HFFc6 (cell line): ENCODE measurements at places on chromosomes 1 and 21. TPM values are rescaled to one million over a fixed set of nuclear protein-coding genes. Genes with fewer than 3 reads are reported as not detected.

NDUFV3 gene
- 55.4 to 67.1 TPM (median 61.4 TPM) in 3 replicates for total RNA-seq

- H3K36me3 ChIP-seq = peaks cover 4% of the 10 kb centered on the region; the same call in 1 of the 2 replicates
- DNase-seq = no peak
- H3K27ac ChIP-seq = no peak overlapping the region
- peaks cover 5% of the 10 kb centered on the region for H3K27me3 ChIP-seq
Measured at GRCh38 chr1:204134103-204134502, 17.7 kb downstream of the ETNK2 start.

PPM1J gene
- total RNA-seq = 1.4 to 1.5 TPM (median 1.4 TPM) in 3 replicates

KRTAP19-1 gene
- not detected in 3 replicates for total RNA-seq

C21orf58 gene
- total RNA-seq = 3.7 to 7.4 TPM (median 7.1 TPM) in 3 replicates

TIPRL gene
- total RNA-seq = 38.8 to 45.1 TPM (median 43.1 TPM) in 3 replicates

HDGF gene
- 246 to 317 TPM (median 285 TPM) in 3 replicates for total RNA-seq

SH3BGR gene
- 1.2 to 2.2 TPM (median 2.1 TPM) in 3 replicates for total RNA-seq

GRCh38 chr1:63623952-63624351, 30.7 kb downstream of the PGM1 start:
- H3K27ac ChIP-seq = no peak overlapping the region
- peaks cover 27% of the 10 kb centered on the region for H3K4me1 ChIP-seq
- DNase-seq = no peak
- no peaks in the 10 kb centered on the region for H3K27me3 ChIP-seq

DNA sequence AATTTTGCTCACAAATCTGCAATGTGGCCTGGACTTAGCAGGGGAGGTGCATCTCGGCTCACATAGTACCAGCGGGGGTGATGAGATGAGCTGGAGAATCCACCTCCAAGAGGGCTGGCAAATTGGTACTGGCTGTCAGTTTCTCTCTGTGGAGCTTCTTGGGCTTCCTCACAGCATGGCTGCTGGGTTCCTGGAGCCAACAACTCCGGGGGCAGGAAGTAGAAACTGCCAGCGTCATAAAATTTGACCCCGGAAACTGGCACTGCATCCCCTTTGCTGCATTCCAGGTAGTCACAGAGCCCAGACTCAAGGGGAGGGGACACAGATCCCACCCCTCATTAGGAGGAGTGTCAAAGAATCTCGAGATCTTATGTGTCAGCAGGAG, 17.0 kb upstream of the TNFRSF1B start:
- DNase-seq = no peak
- no peak overlapping the region for H3K27ac ChIP-seq
- H3K4me3 ChIP-seq = no peak overlapping the region
- peaks cover 8% of the 10 kb centered on the region for H3K36me3 ChIP-seq
- H3K27me3 ChIP-seq = no peaks in the 10 kb centered on the region; the same call in 1 of the 2 replicates
- peaks cover 30% of the 10 kb centered on the region for H3K4me1 ChIP-seq

DNA sequence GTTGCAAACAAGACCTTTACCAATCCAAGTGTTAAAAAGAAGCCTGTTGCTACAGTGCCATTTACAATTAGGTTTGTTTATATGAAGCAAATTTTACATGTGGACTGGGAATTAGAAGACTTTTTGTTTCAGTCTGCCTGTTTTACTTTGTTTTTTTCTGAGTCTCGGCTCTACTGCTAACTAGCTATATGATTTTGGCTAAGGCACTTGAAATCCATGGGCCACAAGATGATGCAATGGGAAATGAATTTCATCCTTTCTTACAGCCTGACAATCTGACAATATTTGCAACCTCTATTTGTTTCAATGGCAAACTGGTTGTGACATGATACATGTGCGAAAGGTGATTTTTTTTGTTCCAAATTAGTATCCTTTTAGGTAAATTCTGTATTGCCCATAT, 3.7 kb upstream of the PEX11B start:
- peaks cover 22% of the 10 kb centered on the region for H3K4me1 ChIP-seq
- no peak overlapping the region for H3K4me3 ChIP-seq
- no peaks in the 10 kb centered on the region; the same call in 1 of the 2 replicates for H3K36me3 ChIP-seq

DNA sequence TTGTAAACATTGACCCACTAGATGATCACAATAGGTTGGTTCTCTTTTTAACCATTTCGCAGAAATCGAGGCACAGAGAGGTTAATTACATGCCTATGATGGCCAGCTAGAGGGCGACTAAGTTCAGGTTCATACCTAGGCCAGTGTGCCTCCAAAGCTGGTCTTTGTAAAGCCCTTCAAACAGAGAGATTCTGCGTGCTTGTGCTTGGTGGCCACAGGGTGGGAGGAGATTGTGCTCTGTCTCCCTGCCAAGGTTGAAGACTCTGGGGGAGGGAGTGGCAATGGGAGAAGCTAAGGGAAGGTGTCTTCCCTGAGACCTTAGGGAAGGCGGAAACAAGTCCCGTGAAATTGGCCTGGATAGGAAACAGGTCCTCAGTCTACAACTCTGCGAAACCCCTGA, 59.1 kb upstream of the RBM15 start:
- DNase-seq = no peak
- no peaks in the 10 kb centered on the region for H3K36me3 ChIP-seq
- peaks cover 26% of the 10 kb centered on the region for H3K27me3 ChIP-seq

DNA sequence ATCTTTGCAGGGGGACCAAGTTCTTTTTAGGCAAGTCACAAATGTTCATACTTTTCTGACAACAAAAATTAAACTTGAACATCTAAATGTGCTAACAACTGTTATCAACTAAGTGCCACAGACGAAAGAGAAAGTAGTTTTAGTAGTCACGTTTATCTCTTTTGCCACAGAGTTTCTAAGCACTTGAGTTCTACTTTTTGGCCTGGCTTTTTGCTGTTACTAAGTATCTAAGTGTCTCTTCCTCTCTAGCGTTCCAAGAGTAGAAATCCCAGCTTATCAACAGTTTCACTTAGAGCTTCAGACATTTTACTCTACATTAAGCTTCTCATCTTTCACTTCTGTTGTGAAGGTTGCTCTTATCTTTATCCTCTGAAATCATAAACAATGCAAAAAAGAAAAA, 34.2 kb downstream of the GATAD2B start:
- H3K27ac ChIP-seq = no peak overlapping the region
- H3K4me3 ChIP-seq = no peak overlapping the region
- no peak for DNase-seq
- H3K4me1 ChIP-seq = peaks cover 17% of the 10 kb centered on the region

- H3K36me3 ChIP-seq = peaks cover 52% of the 10 kb centered on the region
- peaks cover 18% of the 10 kb centered on the region for H3K4me1 ChIP-seq
- H3K27ac ChIP-seq = no peak overlapping the region
- no peaks in the 10 kb centered on the region for H3K27me3 ChIP-seq
- H3K4me3 ChIP-seq = no peak overlapping the region
- DNase-seq = no peak
Measured at GRCh38 chr1:220887202-220887519, 7.9 kb downstream of the HLX start.

DNA sequence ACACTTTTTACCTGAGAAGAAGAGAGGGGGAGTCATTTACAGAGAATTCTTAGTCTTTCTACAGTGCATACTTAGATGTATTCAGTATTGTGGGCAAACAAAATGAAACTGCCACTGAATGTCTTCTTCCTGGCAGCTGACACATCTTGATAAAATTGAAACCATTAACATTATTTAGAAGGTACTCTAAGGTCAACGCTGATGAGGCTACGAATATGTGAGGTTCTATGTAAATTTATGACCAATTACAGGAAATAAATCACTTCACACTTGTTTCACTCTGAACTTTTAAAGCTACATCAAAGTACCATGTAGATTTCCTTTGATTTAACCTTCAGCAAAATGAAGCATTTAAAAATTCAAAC, 51.3 kb upstream of the GFI1 start:
- H3K27ac ChIP-seq = peak overlapping the region; percentile 37; the same call in 1 of the 2 replicates
- DNase-seq = no peak
- H3K36me3 ChIP-seq = peaks cover 8% of the 10 kb centered on the region
- peaks cover 35% of the 10 kb centered on the region for H3K4me1 ChIP-seq
- H3K4me3 ChIP-seq = peak overlapping the region; percentile 37; the same call in 1 of the 2 replicates

- no peaks in the 10 kb centered on the region for H3K4me1 ChIP-seq
- no peak for DNase-seq
- H3K27me3 ChIP-seq = peaks cover 8% of the 10 kb centered on the region
- no peak overlapping the region for H3K27ac ChIP-seq
- H3K4me3 ChIP-seq = no peak overlapping the region
Measured at GRCh38 chr1:199580300-199580699, 447.2 kb upstream of the NR5A2 start.

DNA sequence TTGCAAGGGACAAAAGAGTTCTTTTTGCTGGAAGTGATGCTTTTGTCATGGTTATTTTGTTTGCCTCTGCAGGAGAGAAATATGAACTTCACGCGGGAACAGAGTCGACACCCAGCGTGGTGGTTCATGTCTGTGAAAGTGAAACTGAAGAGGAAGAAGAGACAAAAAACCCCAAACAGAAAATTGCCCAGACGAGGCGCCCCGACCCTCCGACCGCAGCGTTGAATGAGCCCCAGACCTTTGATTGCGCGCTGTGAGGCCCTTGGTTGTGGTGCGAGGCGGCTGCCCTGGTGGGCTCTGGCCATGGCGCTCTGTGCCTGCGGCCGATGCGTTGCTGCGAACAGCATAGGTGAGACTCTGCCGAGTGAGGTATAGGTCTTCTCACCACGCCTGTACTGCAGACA, 20.9 kb upstream of the NCMAP start:
- H3K27ac ChIP-seq = no peak overlapping the region
- DNase-seq = no peak
- H3K36me3 ChIP-seq = no peaks in the 10 kb centered on the region; the same call in 1 of the 2 replicates
- no peak overlapping the region for H3K4me3 ChIP-seq

SLC30A10 gene
- total RNA-seq = not detected in 3 replicates

DNA sequence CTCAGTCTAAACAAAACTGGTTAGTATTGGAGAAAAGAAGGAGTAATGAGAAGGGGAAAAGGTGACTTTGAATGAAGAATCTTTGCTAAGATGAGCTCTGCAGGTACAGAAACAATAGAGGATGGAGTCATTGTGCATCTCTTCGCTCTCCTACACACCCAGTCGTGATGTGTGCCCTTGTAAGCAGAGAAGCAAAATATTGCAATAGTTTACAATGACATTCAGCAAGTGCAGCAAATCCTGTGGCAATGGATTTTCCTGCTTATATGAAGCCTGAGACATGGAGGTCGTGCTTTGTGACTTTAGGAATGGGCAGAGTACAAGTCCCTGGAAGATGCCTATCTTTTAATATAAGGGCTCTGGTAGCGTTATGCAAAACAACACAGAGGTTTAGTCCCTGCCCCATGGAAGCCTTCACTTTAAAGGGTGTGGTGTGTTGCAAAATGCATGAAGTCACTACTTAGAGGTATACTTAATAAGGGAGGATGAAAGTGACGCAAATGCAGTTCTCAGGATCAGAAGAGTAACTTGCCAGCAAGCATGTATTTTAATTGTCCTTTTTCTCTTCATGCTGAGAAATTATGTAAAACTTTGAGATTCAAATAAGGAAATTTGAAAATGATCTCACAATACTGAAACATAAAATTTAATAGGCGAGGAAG, 88.0 kb upstream of the IVNS1ABP start:
- H3K27ac ChIP-seq = no peak overlapping the region
- peaks cover 16% of the 10 kb centered on the region; the same call in 1 of the 2 replicates for H3K36me3 ChIP-seq
- peak overlapping the region; percentile 81 for H3K4me3 ChIP-seq
- no peak for DNase-seq

TTC22 gene
- not detected in 3 replicates for total RNA-seq

DNA sequence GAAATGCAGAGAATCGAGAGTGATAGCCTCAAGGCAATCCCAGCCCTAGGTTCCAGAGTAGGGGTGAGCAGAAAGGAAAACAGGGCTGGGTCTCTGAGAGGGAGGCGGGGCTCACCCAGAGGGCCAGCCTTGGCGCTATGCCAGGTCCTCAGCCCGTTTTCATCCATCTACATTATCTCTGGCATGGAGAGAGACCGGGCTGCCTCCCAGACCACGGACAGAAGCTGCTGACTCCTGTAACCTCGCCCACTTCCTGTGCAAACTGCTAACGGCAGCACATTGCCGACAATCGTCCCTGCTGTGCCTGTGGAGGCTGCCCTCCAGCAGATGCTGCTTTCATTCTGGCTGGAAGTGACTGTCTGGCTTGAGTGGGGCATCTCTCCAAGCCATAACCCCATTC, 569.1 kb downstream of the NPHP4 start:
- no peak overlapping the region for H3K27ac ChIP-seq
- no peak for DNase-seq
- no peaks in the 10 kb centered on the region for H3K4me1 ChIP-seq
- no peaks in the 10 kb centered on the region; the same call in 1 of the 2 replicates for H3K36me3 ChIP-seq
- H3K4me3 ChIP-seq = no peak overlapping the region

TRNP1 gene
- 232 to 265 TPM (median 251 TPM) in 3 replicates for total RNA-seq

- H3K4me3 ChIP-seq = peak overlapping the region; percentile 67; the same call in 1 of the 2 replicates
- DNase-seq = no peak
- H3K27me3 ChIP-seq = peaks cover 5% of the 10 kb centered on the region
- peaks cover 81% of the 10 kb centered on the region for H3K36me3 ChIP-seq
- peaks cover 100% of the 10 kb centered on the region for H3K4me1 ChIP-seq
Measured at GRCh38 chr1:115325874-115326273, 12.2 kb downstream of the NGF start.

DNA sequence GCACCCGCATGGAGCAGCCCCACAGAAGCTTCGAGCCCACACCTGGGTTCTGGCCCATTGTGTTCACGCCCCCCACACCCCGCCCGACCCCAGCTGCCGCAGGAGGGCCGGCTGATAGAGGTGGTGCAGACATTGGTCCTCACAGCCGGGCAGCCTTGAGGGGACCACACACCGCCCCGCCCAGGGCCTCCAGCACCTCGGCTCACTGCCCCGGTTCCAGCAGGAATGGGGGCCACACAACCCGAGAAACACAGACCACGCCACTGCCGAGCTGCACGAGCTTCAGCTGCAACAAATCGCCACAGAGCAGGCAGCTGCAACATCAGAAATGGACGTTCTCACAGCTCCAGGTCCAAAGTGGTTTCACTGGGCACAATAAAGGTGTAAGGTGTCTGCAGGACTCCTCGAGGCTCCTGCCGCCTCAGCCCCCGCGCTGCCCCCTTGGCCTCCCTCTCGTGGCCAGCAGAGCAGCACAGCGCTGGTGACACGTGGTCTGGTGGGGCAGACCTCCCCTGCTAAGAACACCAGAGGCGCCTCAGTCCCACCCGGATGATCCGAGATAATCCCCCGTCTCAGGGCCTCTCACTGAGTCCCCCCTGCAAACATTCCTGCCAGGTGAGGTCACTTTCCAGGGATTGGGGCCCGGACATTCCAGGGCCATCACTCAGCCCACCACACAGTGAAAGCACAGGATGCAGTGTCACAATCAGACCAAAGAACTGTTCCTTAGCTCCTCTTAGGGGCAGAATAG, 62.3 kb upstream of the ADARB1 start:
- peaks cover 8% of the 10 kb centered on the region; the same call in 1 of the 2 replicates for H3K36me3 ChIP-seq
- H3K27me3 ChIP-seq = peaks cover 24% of the 10 kb centered on the region
- peaks cover 9% of the 10 kb centered on the region for H3K4me1 ChIP-seq
